ENCODE measurements at places on chromosomes 5 and 9.

DNA sequence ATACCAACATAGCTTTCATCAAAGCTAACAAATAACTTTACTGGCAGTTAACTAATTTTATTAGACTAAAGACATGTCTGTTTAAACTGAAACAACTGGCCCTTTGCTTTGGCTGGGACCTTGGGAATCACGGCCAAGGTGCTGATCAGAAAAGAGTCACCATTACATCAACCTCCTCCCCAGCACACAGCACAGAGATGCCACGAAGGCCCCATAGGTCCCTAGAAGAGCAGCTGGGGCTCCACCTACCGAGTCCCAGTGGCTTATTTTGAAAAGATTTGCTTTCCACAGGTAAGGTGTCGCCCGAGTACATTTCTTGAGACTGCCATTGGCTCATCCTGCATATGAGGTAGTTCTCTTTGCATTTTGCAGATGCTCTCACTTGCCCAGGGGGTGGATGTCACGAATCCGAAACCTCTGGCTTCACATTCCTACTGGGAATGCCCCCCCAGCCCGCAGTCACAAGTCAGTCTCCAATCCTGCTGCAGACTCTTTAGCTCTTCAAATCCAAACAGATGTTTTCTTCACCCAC is 18.8 kb upstream of the HSD17B3 start:
- DNase-seq, result no peak

DNA sequence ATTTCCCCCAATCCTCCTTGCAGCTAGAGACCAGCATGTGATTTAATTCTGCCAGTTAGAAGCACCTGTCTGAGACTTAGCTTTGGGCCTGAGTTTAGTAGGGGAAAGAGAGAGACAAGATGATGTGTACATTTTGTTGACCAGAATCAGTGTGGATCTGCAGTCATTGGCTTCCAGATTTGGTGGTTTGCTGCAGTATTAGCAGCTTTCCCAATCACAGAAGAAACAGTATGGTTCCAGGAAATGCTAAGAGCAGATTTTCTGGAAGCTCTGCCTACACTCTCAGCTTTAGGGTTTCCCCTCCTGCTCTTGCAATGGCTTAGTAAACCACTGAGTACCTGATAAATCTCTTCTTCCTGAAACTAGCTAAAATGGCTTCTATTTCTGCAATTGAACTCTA is 48.8 kb upstream of the FREM1 start:
- no peak for DNase-seq

- no peak for DNase-seq
Observed at GRCh38 chr5:72467461-72467860, 39.7 kb downstream of the ZNF366 start.

DNA sequence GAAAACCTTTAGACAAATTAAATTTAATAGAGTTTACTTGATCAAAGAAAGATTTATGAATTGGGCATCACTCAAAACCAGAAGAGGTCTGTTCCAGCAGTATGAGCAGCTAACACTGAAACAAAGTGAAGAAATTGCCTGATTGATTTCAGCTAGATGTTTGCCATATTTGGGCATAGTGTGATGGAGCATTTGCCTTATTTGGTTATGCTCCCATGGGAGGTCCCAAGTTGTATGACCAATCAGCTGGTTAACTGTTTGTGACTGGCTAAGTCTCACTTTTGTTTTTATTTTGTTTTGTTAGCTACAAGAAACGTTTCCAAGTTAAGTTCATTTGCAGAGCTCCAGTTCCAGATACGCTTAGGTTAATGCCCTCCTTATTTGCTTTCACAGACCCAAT is 53.3 kb upstream of the LMNB1 start:
- no peak for DNase-seq

DNA sequence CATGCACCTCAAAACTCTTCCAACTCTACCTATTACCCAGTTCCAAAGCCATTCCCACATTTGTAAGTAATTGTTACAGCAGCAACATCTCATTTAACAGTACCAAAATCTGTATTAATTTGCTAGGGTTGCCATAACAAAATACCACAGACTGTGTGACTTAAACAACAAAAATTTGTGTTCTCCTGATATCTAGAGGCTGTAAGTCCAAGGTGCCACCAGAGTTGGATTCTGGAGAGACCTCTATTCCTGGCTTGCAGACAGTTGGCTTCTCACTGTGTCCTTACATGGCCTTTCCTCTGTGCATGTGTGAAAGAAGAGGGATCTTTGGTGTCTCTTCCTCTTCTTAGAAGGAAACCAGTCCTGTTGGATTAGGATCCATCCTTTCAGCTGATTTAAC is 203.8 kb upstream of the PIK3R1 start:
- DNase-seq, result no peak

- no peak for DNase-seq
Observed at GRCh38 chr9:108761655-108762347, 94.0 kb downstream of the ACTL7B start.

DNA sequence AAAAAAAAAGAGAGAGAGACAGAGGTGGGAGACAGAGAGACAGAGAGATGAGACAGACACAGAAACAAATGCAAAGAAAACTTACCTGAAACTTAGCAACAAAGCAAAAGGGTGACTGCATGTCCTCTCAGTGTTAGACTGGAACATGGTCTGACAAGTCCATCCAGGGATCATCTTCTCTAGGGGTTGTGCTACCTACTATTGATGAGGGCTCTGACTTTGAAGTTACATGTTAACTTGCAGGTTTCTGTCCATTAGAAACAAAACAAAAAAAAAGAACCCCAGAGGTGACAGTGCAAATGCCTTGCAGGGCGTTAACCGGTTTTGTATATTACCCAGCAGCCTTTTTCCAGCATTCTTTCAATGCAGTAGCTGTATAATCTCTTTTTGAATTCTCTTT is 13.6 kb upstream of the SPARC start:
- DNase-seq, result no peak

GRCh38 chr5:180470361-180470760 is 23.8 kb upstream of the CNOT6 start:
- DNase-seq, result no peak

GRCh38 chr9:100486479-100487176 is 13.7 kb downstream of the TMEFF1 start:
- no peak for DNase-seq
